ENCODE measurements at places on chromosomes 6 and 20.

DNA sequence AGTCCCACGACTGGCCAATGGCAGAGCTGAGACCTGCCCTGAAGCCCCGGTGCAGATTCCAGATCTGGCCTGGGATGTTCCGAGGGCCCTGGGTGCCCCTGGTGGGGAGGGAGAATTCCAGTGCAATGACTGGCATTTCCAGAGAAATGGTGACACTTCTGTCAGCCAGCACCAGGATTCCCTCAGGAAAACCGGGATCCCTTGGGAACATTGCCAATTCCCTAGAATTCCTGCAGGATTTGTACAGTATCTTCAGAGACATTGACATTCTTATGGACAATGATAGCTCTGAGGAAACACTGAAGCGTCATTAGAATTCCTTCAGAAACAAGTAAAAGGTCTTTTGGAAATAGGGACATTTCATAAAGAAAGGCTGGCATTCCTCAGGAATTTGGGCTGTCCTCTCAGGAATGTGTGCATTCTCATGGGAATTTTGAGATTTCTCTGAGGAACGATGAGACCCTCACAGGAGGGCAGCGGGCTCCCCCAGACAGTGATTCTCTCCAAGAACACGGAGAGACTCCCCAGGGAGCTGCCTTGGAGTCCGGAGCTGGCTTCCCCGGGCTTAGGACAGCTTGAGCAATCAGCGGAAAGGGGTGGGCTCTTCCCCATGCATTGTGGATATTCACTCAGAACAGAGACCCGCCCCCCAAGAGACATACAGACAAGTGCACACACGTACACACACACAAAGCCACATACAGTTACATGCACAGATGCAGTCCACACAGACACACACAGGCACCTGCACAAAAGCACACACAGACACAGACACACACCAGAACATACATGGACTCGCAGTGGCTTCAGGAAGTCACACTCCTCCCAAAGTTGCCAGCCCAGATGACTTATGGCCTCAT lies 35.2 kb upstream of the BPIFA2 start:
- no peak for DNase-seq

DNA sequence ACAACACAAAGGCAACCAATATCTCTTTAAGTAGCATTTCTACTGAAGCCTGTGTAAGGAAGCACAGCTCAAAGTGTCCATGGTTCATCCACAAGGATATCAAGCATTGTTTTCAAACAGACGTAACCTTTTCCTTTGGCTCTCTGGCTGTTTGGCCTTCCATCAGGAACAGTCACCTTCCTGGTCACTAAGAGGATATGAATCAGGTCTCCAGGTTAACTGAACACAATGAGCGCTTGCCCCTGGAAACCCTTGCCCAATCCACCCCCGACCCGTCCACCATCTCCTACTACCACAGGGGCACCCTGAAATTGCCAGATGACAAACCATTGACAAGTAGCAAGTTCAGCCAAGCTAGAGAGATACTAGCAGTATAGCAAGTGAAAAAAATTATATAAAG lies 114.4 kb upstream of the COL21A1 start:
- DNase-seq, result no peak

- no peak for DNase-seq
These were observed 98.8 kb upstream of the CITED2 start for GRCh38 chr6:139473231-139473701.

DNA sequence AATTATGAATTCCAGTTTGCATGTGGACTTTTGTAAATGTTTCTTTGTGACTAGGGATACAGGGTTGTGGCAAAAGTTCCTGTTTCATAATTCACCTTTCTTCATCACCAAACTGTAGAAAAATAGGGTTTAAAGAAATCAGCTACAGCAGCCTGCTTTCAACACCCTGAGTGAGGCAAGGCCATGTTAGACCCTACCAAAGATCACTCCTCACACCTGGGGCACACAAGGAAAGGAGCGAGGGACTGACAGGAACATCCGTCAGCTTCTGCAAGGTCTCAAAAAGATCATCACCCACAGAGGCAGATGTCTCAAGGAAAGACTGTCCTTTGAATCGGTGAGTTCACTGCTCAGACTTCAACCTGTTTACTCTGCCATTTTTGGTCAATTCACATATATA lies 10.5 kb upstream of the STX11 start:
- DNase-seq, result no peak

DNA sequence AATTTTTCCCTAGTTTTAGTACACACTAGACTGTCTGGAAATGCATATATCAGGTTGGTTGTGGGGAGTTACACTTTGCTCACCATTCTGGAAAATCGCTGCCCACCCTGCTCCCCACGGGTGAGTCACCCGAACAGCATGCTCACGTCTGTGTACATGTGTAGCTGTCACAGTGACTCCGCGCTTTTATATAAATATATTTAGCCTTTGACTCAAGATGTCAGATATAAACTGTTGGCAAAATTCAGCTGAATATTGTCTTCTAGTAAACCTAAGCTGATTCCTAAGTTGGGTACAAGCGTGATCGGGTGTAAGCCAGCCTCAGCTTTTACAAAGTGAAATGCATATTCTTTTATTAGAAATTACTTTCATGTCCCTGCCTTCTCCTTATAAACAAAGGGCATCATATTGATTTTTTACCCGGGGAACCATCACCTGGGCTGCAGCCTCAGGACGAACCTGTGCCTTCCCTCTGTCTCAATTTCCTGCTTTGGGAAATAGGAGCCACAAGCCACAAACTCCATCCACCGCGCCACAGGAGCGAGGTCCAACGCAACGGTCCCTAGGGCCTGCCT lies 4.3 kb downstream of the SDCBP2 start:
- peak; percentile 32 for DNase-seq

DNA sequence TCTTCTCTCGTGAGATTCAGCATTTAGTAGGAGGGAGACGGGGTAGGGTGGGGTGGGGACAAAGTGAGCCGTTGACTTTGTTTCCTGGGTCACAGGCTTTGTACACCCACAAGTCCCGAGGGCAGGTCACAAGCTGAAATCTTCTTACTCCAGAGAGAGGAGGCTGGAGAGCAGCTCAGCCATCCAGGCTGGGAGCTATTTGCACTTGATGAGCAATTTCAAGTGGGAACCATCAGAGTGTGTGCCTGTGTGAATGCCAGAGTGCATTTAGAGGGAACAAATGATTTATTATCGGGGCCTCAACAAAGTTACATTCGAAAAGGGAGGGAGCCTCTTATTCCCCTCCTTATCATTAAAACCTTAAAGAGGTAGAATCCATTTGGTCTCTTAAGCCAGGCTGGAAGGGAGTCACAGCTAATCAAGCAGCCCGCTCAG lies 155.7 kb upstream of the JARID2 start:
- no peak for DNase-seq

DNA sequence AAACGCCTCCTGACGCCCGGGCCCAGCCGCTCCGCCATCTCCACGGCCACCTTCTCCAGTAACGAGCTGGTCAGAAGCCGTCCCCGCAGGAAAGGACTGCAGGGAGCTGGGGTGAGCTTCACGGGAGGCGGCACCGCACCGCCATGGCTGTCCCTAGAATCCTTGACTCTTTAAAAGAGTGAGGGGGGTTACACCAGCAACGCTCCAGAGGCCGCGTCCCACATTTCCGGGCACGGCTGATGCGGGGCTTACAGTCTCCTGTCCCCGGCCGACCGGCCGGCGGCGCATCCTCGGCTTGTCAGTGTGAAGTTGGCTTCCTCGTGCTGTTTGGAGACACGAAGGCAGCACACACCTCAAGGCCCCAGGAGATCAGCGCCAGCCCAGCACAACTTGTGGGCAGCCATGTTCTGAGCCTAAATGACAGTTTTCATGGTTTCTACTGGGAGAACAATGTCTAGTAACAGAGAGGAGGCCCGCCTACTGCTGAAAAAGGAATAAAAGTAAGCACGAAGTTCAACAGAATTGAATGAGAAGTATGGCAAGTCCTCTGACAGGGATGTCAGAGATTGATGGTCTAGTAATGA lies 30.4 kb downstream of the SLC2A4RG start:
- DNase-seq, result no peak

DNA sequence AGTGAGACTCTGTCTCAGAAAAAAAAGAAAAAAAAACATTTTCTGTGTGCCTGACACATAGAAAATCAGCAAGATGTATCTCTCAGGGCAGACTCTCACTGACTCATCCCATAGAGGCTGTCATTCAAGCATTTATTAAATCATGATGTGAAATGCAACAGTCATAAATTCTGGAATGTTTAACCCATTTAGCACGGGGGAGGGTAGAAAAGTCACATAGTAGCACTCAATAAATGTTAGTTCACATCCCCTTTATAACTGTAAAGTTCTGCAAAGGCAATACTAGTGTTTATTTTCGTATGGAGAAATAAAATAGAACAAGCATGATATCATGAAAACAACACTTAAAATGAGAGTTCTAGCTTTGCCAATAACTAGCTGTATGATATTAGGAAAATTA lies 15.5 kb upstream of the CARMIL1 start:
- DNase-seq, result no peak

DNA sequence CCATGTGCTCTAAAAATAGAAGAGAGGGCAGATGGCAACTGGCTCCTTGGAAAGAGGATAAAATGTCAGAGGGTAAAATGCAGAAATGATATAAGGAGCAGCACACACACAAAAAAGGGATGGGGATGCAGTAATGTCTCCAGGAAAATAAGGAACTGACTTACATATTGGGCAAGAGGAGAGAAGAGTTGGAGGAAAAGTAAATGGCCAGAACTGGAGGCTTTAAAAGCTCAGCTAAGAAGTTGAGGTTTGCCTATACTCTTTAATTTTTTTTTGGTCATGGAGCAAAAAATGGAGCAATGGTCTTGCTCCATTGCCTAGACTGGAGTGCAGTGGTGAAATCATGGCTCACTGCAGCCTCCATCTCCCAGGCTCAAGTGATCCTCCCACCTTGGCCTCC lies 93.7 kb downstream of the SULF2 start:
- DNase-seq, result no peak

Measured in activated CD4-positive, alpha-beta T cell treated with anti-CD3 and anti-CD28 coated beads, Interleukin-2, amount 50 U/mL, for 4 hours (primary cell).